ENCODE measurements at places on chromosomes 4 and X.

GRCh38 chr4:98612318-98613250 is 45.8 kb downstream of the TSPAN5 start:
- no peak for DNase-seq

DNA sequence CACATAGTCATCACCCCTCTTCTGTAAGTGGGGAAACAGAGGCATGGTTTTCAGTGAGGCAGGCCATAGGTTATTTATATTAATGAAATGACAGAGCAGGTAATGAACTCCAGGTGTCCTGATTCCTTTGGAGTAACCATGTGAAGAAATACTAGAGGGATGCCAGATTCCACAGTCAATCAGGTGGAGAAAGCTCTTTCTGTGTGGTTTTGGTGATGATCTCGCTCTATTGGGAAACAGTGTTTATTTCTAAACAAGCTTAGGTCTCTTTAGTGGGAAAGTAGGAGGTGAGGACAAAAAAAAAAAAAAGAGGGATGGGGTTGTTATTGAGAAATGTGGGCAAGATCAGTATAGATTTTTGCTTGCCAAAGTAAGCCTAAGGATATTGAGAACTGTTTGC is 12.2 kb downstream of the DOCK11 start:
- no peak for DNase-seq

GRCh38 chr4:39466747-39467146 is 7.9 kb downstream of the LIAS start:
- DNase-seq: no peak

GRCh38 chr4:102472441-102473013 is 28.6 kb upstream of the NFKB1 start:
- no peak for DNase-seq
